ENCODE measurements at places on chromosomes 16 and 17.

DNA sequence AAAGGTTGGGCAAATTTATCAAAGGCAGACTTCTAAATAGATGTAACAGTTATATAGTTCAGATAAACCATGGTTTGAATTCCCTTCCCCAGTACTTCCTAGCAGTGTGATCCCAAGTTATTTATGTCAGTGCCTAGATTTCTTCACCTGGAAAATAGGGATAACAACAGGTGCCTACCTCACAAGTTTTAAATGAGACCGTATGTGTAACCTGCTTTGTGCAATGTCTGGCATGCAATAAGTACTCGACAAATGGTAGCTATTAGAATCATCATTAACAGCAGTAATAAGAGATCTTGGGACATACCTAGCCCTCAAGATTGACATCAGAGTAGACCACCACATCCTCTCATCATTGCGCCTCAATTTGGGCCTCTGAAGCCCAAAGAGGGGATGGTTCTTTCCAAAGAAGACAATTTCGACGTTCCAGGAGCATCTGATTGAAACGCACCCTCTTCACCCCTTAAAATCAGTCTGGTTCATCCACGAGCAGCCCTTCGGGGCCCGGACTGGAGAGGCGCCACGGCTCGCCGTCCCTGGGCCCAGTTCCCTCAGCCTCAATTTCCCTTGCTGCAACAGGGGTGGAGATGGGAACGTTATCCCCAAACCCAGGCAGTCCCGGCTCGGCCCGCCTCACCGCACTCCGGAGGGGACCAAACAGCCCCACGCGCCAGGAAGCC is 541 bp downstream of the ACACA start:
- peak; percentile 44 for DNase-seq

GRCh38 chr16:1283996-1284616 is 25.3 kb upstream of the UBE2I start:
- no peak for DNase-seq

DNA sequence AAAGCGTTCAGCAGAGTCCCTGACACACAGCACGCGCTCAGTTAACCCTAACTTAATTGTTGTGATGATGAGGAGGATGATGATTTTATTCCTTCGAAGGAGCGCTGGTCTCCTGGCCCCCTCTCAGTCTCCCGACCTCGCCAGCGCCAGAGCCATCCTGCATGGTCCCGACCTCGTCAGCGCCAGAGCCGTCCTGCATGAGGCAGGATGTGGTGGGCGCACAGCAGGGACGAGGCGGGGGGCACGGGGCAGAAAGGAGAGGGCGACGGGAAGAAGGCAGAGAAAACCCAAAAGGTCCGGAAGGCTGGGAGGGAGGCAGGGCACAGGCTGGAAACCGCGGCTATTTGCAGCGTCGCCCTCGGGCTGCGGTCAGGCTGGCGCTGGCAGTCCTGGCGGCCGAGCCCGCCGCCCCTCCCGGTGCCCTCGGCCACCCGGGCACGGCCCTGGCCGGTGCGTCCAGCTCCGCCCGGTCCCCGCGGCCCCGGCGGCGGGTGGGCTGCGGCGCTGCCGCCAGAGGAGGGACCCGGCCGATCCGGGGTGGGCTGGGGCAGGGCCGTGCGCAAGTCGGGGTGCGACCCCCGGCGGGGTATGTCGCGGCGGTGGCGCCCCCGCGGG is 3.0 kb upstream of the TAC4 start:
- no peak for DNase-seq

DNA sequence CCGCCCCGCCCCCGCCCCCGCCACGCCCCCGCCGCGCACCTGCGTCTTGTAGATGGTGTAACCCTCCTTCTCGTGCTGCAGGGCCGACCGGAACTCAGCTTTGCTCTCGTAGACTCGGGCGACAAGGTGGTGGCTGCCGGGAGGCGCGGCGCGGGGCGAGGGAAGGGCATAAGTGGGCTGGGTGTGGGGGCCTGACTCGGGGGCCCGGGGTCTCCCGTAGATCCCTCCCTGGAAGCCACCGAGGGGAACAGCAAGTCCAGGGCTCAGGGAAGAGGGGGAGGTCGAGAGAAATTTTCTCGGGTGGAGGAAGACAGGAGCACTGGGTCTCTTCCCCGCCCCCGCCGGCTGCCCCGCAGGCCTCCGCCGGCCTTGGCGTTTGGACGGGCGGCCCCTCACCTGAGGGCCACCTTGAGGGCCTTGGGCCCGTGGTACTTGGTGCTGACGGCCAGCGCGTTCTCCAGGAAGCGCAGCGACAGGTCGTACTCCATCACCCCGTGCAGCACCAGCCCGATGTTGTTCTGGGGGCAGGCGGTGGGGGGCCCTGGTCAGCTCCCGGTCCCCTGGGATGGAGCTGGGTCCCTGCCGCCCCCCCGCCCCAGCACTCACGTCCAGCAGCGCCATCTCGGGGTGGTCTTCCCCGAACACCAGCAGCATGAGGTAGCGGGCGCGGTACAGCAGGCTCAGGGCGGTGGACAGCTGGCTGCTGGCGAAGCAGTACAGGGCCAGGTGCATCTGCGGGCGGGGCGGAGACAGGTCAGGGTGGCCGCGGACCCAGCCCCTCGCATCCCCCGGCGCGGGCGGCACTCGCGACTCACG is 19.4 kb downstream of the CLUH start:
- DNase-seq, result no peak

- no peak for DNase-seq
Observed at GRCh38 chr17:28173801-28174200, 131.3 kb downstream of the NLK start.

DNA sequence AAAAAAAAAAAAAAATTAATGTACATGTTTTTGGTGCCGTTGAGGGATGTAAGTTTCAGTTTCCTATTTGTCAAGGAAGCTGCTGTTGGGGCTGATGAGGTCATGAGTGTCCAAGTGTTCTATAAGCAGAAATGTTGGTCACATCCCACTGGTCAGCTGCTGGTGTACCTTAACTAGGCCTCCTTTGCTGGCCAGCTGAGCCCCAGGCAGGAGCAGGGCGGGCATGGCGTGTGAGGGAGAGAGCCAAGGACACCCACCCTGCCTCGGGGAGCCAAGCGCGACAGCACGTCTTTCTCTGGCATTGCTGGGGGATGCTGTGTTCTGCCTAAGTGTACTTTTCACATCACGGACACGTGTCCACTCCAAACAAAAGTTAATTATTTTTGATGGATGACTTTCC is 108.1 kb upstream of the CDC42EP4 start:
- DNase-seq, result no peak

GRCh38 chr16:82055728-82056549 is 20.9 kb downstream of the HSD17B2 start:
- DNase-seq, result peak; percentile 91

DNA sequence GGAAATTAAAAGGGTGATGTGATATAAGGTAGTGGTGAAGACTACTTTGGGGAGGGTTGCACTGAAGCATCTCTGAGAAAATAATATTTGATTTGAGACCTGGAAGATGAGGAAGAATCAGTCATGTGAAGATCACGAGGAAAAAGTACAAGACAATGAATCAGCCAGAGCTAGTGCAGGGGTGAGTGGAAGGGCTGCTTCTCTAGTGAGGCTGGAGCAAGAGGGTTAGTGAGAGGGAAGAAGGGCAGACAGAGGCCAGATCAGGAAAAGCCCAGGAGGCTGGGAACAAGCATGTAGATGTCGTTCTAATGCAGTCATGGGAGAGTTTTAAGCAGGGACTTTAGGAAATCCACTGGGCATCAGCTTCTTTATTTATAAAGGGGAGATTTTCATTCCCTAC is 504.2 kb upstream of the SALL1 start:
- peak; percentile 2 for DNase-seq

DNA sequence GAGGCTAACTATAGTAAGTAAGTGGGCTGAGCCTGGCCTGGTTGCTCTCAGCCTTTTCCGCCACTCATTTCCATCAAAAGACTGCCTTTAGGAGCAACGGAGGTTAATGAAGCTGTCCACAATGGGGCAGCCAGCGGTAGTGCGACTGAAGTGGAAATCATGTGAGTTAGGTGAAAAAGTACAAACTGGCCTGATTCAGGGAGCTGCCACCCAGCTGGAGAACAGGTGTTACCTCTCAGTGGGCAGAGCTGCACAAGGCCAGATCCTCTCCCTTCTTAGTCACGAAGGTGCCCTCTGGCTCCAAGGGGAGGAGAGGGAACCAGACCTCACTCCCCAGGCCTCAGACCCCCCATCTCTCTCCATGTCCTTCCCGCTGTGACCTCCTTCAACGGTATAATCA is 34.4 kb upstream of the CDRT4 start:
- no peak for DNase-seq

DNA sequence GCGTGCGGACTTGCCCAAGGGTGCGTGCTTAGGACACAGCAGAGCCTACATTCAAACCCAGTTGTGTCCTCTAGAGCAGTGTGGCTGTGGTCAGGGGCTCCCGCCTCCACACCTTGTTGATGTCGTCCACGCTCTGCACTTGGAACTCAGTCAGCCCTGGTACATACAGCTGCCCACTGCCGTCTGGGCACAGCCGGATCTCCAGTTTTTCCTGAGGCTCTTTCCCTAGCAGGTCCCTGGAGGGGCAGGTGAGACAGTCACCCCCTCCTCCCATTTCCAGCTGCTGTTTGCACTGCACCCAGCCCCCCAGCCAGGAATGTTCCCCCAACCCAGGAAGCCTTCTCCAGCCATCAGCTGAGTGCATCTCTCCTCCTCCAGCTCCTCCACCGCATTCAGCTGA is 25.7 kb downstream of the KATNB1 start:
- no peak for DNase-seq

DNA sequence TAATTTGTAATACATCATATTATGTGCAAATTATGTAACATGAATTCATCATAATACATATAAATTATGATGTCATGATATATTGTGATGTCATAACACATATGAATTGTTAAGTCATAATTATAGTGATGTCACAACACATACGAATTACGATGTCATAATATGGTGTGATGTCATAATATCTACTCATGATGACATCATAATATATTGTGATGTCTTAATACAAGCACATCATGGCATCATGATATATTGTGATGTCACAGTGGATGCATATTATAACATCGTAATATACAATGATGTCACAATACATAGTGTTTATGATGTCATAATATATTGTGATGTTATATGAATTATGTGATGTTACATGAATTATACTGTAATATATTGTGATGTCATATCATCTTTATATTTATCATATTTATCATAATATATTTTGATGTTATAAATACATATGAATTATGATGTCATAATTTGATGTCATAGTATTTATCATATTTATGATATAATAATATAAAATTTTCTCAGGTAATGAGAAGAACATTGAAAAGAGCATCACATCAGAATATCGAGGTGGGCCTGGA is 1793.0 kb downstream of the TP53TG3F start:
- DNase-seq, result no peak

GRCh38 chr17:43574896-43575525 is 28.9 kb upstream of the ETV4 start:
- no peak for DNase-seq

DNA sequence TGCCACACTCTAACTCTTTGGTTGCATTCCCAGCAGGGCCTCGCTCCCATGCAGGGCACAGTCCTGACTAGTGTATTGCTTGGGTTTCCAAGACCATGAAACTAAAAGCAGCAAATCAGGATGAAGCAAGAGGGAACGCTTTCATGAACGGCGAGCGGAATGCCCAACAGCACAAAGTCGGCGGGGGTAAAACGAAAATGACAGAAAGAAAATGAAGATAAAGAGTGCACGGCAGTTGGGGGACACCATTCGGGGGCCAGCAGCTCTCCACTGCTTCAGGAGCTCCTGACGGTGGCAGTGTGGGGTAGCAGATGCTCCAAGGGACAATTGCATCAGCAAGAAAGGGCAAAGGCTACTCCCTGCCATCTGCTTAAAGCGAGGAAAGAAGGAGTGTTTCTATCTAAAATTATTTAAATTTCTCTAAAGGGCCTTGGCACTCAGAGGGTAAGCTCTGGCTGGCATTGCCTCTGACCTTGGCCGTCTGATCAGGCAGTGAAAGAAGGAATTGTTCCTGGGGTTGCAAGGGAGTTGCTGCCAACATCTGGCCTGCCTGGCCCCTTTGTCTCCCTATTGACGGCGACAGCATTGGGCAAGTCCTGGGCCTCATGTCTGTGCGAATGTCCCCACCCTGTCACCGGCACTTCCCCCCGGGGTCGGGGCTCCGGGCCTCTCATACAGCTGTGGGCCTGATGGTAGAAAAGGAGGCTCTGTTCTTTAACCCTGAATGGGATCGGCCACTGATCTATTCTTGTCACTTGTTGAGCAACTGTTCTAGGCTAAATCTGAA is 138.2 kb downstream of the CMIP start:
- no peak for DNase-seq

DNA sequence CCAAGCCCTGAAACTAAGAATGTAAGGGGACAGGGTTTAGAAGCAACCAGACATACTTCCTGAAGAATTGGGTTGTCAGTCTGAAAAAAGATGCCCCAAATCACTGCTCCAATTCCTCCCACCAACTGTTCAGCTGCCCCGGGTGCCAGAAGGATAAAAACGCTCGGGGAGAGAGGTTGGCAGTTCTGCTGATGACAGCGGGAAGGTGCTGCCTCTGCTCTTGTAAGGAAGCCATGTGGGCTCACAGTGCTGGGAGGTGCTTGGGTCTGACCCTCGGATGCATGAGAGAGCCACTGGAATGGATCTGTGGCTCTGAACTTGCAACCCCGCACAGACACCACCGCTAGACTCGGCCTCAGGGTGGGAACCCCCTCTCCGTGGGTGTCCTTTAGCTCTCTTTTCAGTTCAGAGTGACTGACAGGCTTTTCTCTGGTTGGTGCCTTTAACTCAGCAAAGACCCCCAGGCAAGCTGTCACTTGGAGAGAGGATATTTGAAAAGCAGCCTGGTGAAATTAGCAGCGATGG is 364.8 kb upstream of the RBFOX1 start:
- DNase-seq, result no peak

- no peak for DNase-seq
Observed at GRCh38 chr17:80762076-80762475, 217.4 kb downstream of the RPTOR start.

Measured in bronchial epithelial cell (primary cell).